Natural killer cell treated with Interleukin-12 subunit alpha and Interleukin-12 subunit beta and Interleukin-15 and Interleukin-18, amount 100 ng/mL, for 72 hours (primary cell): ENCODE measurements at places on chromosomes 5 and 9. TPM values are rescaled to one million over a fixed set of nuclear protein-coding genes. Genes with fewer than 3 reads are reported as not detected.

DNA sequence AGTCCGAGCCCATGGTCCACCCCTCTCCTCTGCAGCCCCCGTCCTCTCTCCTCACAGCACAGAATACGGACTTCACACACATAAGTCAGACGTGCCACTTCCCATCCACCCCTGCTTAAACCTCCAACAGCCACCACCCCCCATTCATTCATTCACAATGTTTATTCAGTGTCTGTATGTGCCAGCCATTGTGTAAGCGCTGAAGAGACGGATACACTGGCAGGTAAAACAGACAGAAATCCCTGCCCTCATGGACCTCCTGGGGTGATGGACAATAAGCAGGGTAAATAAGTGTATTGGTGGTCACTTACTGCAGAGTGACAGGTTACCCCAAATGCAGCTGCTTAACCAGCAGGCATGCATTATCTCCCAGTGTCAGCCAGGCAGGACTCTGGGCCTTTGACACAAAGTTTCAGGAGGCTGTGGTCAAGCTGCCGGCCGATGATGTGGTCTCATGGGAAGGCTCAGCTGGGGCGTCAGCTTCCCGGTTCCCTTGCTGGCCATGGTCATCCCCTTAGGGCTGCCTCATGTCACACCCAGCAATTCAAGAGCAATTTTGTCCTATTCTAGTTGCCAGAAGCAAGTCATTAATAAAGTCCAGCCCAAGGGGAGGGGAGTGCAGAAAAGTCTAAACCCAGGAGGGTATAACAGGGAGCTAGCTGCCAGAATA is 1.8 kb upstream of the PAXX start:
- DNase-seq: no peak

GRCh38 chr5:134028496-134028895 is 23.7 kb upstream of the VDAC1 start:
- DNase-seq: peak; percentile 34

Gene ADAMTS13
- total RNA-seq: 0.67 TPM

Gene PLAC8L1
- total RNA-seq: 2.5 TPM

DNA sequence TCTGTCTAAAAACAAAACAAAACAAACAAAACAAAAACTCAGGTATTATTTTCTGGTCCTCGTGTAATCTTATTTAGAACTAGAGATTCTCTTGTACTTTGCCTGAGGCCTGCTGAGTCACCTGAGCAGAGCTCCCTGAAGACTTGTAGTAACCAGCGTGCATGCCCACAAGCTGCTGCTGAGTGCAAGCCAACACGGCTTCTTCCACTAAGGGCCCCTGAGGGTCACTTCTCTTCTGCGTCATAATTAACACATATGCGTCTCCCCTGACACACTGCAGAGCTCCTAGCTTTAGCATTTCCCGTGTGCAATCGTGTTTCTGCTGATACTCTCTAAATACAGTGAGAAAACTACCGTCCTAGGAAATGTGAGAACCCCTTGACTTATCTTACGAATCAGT is 10.9 kb upstream of the NDFIP1 start:
- no peak for DNase-seq

GRCh38 chr9:85742597-85742936 is 813 bp upstream of the AGTPBP1 start:
- DNase-seq: no peak

GRCh38 chr9:125974705-125975104 is 227.5 kb downstream of the PBX3 start:
- no peak for DNase-seq

- DNase-seq: no peak
Measured at GRCh38 chr5:76363352-76364225, 39.5 kb upstream of the IQGAP2 start.

DNA sequence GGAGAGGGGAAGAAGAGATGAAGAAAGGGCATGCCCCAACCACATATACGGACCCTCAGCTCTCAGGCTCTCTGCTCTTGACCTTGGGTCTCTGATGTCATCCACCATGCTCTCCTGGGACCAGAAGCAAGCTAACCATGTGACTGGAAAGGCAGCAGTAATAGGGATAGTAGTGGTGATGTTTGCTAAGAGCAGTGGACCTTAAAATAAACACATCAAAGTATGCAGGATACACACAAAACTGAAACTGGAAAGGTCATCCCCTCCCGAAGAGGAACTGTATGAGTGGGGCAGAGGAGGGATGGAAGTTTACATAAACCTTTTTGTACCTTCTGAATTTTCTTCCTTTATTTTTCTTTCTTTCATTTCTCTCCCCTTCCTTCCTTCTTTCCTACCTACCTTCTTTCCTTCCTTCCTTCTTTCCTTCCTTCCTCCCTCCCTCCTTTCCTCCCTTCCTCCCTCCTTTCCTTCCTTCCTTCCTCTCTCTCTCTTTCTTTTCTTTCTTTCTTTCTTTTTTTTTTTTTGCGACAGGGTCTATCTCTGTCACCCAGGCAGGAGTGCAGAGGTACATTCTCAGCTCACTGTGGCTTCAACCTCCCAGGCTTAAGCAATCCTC is 8.1 kb upstream of the PTPN3 start:
- DNase-seq: no peak

- DNase-seq: no peak
Measured at GRCh38 chr5:491119-491855, 33.0 kb downstream of the SLC9A3 start.

- no peak for DNase-seq
Measured at GRCh38 chr9:107707428-107707837, 217.9 kb upstream of the KLF4 start.
